ENCODE measurements at places on chromosomes 13 and 19.

GRCh38 chr13:109273326-109273751, 513.0 kb downstream of the IRS2 start:
- DNase-seq: no peak

DNA sequence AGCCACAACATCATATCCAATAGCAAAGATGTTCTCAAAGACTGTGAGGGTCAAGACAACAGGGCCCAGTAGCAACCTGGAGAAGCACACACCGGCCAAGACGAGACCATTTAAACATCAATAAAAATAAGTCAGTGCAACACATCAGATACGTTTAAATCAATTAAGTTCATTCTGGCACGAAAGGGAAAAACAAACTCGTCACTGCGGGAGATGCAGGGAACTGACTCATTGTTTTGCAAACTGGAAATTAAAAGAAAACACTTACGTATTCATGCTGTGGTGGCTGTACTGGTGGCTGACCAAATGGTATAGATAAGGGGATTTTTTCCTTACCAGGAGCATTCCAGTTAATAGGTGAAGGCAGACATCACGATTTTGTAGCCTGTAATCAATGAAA, 26.3 kb upstream of the SLC15A1 start:
- DNase-seq: no peak

- DNase-seq: no peak
These were observed 8.6 kb upstream of the SERP2 start for GRCh38 chr13:44365008-44365407.

GRCh38 chr13:53854321-53854720, 825.7 kb downstream of the OLFM4 start:
- DNase-seq: no peak

DNA sequence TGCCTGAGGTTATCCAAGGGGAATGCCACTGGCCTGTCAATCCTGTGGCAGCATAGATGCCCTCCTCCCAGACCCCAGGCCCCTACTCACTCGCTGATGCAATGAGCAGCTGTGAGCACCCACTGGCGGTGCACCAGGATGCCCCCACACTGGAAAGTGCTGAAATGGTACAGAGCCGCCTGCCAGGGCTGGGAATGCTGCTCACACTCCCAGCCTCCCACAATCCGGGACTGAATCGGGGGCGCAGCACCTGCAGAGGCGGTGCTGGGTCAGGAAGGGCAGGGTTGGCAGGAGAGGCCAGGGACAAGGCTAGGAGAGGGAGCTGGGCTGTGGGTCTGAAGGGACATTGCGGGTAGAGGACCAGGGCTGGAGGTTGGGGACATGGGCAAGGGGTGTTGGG, 2.0 kb downstream of the KLK1 start:
- DNase-seq: peak; percentile 66

GRCh38 chr13:78193846-78194245, 275.2 kb upstream of the EDNRB start:
- DNase-seq: no peak
